ENCODE measurements at places on chromosomes 7 and 10. TPM values are rescaled to one million over a fixed set of nuclear protein-coding genes. Genes with fewer than 3 reads are reported as not detected.

JAZF1 gene
- total RNA-seq: 3.9 TPM

GRCh38 chr10:113720386-113720785 lies 31.1 kb upstream of the PLEKHS1 start:
- no peaks in the 10 kb centered on the region for H3K27me3 ChIP-seq
- H3K4me3 ChIP-seq: no peak overlapping the region
- H3K27ac ChIP-seq: no peak overlapping the region
- peaks cover 4% of the 10 kb centered on the region for H3K4me1 ChIP-seq
- no peak for DNase-seq

CYP2E1 gene
- total RNA-seq: 0.16 TPM

DNA sequence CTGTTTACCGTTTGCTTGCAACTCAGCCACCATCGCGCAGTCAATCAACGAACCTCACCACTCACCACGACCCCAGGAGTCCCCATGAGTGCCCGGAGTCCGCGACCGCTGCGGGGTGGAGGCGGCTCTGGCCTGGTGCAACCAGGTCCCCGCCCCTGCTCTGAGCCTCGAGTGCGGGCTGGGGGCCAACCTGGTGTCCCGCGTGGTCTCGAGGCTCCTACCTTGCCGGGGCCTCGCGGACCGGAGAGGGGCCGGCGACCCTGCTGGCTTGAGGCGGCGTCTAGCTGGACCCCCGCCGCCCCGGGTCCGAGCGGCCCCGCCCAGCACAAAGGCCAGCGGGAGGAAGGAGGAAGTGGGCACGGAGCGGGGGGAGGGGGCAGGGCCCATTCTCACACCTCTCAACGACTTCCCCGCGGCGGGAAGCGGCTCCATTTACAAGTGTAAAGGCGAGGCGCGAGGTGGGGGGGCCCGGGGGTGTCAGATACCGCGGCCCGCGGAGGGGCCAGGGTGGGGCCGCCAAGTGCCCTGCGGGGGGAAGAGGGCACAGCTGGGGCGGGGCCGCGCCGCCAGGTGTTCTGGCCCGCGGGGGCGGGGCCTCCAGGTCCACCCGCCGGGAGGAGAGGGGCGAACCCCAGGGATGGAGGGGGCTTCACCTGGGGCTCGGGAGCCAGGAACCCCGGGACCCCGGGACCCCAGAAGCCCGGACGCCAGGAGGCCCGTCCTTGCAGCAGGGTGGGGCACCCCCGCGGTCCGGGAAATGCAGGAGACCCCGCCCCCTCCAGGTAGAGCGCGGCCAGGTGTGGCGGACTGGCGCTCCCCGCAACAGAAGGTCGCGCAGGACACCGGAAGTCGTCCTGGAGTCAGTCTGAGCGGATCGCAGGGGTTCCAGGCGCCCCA lies 8.6 kb downstream of the CTBP2 start:
- no peaks in the 10 kb centered on the region for H3K4me1 ChIP-seq
- no peak for DNase-seq
- H3K4me3 ChIP-seq: no peak overlapping the region

DNA sequence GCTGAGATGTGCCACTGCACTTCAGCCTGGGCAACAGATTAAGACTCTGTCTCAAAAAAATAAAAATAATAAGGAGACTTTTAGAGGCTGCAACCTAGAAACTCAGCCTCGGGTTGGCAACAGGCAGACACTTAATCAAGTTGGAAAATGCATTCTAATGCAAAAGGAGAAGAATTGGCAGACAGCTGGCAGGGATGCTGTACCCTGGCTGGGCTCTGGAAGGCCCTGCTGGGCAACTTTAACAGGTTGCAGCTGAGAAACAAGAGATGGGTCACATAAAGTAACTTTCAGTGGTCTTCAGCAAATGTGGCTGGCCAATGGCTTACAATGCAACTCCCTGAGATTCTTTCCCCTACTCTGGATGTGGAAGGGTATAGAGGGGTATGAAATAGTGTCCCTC lies 1225.7 kb downstream of the TYW1 start:
- H3K36me3 ChIP-seq: no peaks in the 10 kb centered on the region
- DNase-seq: no peak
- no peak overlapping the region for H3K4me3 ChIP-seq
- no peaks in the 10 kb centered on the region for H3K4me1 ChIP-seq
- H3K27ac ChIP-seq: no peak overlapping the region

TEX47 gene
- not detected for total RNA-seq

SDHAF3 gene
- 26.9 TPM for total RNA-seq

- no peaks in the 10 kb centered on the region for H3K4me1 ChIP-seq
- no peak for DNase-seq
- H3K27ac ChIP-seq: no peak overlapping the region
- H3K4me3 ChIP-seq: no peak overlapping the region
- no peaks in the 10 kb centered on the region for H3K27me3 ChIP-seq
- H3K36me3 ChIP-seq: no peaks in the 10 kb centered on the region
These were observed 63.5 kb upstream of the BTBD16 start for GRCh38 chr10:122207596-122207995.

GRCh38 chr10:118823256-118823907 lies 68.6 kb upstream of the CACUL1 start:
- no peaks in the 10 kb centered on the region for H3K36me3 ChIP-seq
- no peak overlapping the region for H3K4me3 ChIP-seq
- no peaks in the 10 kb centered on the region for H3K27me3 ChIP-seq
- no peaks in the 10 kb centered on the region for H3K4me1 ChIP-seq
- no peak overlapping the region for H3K27ac ChIP-seq

UMAD1 gene
- total RNA-seq: 16.0 TPM

- no peak overlapping the region for H3K4me3 ChIP-seq
- H3K27ac ChIP-seq: no peak overlapping the region
- H3K36me3 ChIP-seq: no peaks in the 10 kb centered on the region
These were observed 69.1 kb downstream of the NKX6-2 start for GRCh38 chr10:132716691-132717490.

OR2A5 gene
- total RNA-seq: not detected

GRCh38 chr10:109821672-109822071 lies 101.6 kb downstream of the XPNPEP1 start:
- H3K27ac ChIP-seq: no peak overlapping the region
- no peaks in the 10 kb centered on the region for H3K4me1 ChIP-seq
- H3K36me3 ChIP-seq: no peaks in the 10 kb centered on the region

GRCh38 chr10:128296253-128297007 lies 170.2 kb upstream of the MKI67 start:
- DNase-seq: no peak
- H3K27me3 ChIP-seq: no peaks in the 10 kb centered on the region
- no peak overlapping the region for H3K4me3 ChIP-seq
- no peak overlapping the region for H3K27ac ChIP-seq
- no peaks in the 10 kb centered on the region for H3K4me1 ChIP-seq

GRCh38 chr10:124918191-124918830 lies 23.6 kb upstream of the ZRANB1 start:
- peak overlapping the region; percentile 94 for H3K4me3 ChIP-seq
- peaks cover 30% of the 10 kb centered on the region for H3K4me1 ChIP-seq
- H3K27ac ChIP-seq: peak overlapping the region; percentile 97
- no peaks in the 10 kb centered on the region for H3K27me3 ChIP-seq

- H3K4me3 ChIP-seq: no peak overlapping the region
- DNase-seq: no peak
- H3K27ac ChIP-seq: no peak overlapping the region
- no peaks in the 10 kb centered on the region for H3K36me3 ChIP-seq
- H3K4me1 ChIP-seq: no peaks in the 10 kb centered on the region
These were observed 164.4 kb downstream of the SH2D4B start for GRCh38 chr10:80702143-80702542.

RNF133 gene
- total RNA-seq: not detected

DNA sequence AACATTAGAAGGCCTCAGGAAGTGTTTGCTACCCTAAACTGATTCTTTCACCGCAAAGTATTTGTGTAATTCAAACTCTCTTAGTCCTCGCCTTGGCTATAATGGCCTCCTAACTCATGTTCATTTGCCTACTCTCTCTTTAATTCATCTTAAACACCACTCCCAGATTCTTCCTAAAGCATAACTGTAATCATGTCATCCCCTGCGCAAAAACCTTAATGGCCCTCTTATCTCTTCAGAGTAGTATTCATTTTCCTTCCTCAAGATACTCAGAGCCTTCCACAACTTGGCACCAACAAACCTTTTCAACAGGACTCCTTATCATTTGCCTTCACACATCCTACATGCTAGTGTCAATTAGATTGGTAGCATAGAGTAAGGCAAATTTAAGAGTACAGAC lies 42.9 kb downstream of the CSTF2T start:
- H3K27me3 ChIP-seq: peaks cover 6% of the 10 kb centered on the region
- H3K27ac ChIP-seq: no peak overlapping the region
- no peak for DNase-seq
- no peaks in the 10 kb centered on the region for H3K4me1 ChIP-seq
- H3K4me3 ChIP-seq: no peak overlapping the region

PIK3CG gene
- total RNA-seq: 36.6 TPM

DNA sequence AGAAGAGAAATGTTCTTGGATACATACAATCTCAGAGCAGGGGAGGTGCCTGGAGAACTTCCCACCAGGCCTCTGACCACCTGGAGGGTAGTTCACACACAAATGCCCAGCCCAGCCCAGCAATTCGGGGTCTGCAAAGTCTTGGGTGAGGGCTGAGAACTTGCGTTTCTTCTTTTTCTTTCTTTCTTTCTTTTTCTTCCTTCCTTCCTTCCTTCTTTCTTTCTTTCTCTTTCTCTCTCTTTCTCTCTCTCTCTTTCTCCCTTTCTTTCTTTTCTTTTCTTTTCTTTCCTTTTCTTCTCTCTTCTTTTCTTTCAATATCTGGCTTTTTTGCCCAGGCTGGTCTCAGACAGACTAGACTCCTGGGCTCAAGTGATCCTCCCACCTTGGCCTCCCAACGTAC lies 22.4 kb downstream of the NPC1L1 start:
- H3K4me1 ChIP-seq: no peaks in the 10 kb centered on the region
- H3K27me3 ChIP-seq: no peaks in the 10 kb centered on the region
- H3K4me3 ChIP-seq: no peak overlapping the region
- DNase-seq: no peak
- no peak overlapping the region for H3K27ac ChIP-seq

DNA sequence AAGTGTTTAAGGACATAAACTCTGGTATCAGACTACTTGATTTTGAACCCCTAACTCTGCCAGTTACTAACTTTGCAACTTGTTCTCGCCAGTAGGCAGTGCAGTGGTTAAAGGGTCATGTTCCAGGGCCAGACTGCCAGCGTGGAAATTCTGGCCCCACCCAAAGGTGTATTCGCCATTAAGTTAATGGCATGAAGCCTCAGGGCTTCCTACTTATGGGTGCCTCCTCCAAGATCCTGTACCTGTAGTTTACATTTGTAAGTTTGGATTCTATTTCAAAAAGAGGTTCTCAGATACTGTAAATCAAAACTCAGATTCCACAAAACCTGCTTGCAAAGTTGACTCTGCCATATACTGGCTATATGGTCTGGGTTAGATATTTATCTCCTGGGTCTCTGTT lies 2.8 kb upstream of the PIP start:
- no peak overlapping the region for H3K4me3 ChIP-seq
- H3K27ac ChIP-seq: no peak overlapping the region
- DNase-seq: no peak
- H3K27me3 ChIP-seq: peaks cover 7% of the 10 kb centered on the region
- peaks cover 2% of the 10 kb centered on the region for H3K4me1 ChIP-seq

GRCh38 chr7:47453093-47454061 lies 128.5 kb downstream of the TNS3 start:
- H3K27ac ChIP-seq: no peak overlapping the region
- no peak for DNase-seq
- no peaks in the 10 kb centered on the region for H3K36me3 ChIP-seq
- no peaks in the 10 kb centered on the region for H3K27me3 ChIP-seq

DNA sequence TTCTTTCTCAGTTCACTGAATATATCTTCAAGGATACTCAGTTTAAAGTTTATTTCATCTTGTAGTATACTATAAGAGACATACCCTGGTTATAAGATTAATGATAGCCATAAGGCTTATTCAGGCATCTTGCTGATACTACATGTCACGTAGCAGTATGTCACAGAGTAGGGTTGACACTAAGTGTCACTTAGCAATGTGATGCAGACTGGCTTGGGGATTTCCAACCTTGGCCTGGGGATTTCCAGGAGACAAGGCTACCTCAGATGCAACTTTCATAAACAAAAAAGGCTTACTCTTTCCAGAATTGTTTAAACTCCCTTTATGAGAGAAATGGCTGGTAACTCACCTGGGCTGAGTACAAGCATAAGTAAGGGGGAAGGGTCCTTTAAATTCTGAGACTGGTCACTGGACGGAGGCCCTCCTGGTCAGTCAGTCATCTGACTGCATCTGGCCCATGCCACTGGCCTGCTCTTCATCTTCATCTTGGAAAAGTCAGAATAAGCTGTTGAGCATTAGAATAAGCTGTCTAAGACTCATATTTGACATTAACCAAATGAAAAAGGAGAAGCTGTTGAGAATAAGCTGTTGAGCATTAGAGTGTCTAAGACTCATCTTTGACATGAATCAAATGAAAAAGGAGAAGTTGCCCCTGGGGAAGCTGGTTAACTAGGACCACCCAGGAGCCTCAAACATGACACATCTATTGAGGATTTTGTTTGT lies 9.5 kb downstream of the SLC13A1 start:
- H3K4me3 ChIP-seq: no peak overlapping the region
- H3K27ac ChIP-seq: no peak overlapping the region
- no peaks in the 10 kb centered on the region for H3K4me1 ChIP-seq
- H3K36me3 ChIP-seq: no peaks in the 10 kb centered on the region

All from activated T-helper 2 cell treated with anti-CD3 and anti-CD28 coated beads, Interferon-gamma antibody, Interleukin-2, Interleukin-4, amounts not matched to agents 10 μg/mL and 5 μg/mL and 100 μg/mL, durations not matched to agents 14 hours and 24 hours and 36 hours (primary cell).